H54 (cell line): ENCODE measurements at places on chromosomes 3 and 15.

DNA sequence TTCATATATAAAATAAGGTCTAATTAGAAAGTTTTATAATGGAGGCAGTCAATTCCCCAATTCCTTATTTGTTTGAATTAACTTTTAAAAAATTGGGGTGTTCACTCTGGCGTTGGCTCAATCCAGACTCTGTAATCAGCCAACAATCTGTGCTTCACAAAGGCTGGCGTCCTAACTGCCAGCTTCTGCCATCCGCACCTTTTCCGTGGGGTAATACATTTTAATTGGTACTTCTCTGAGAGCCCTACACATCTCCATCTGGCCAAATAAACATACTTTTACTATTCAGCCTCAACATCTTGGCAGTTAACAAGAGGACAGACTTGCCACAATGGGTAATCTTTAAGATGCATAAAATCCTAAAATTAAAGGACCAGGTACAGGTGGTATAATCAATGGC is 125.2 kb upstream of the CCNL1 start:
- no peak for DNase-seq

GRCh38 chr3:100113723-100114412 is 433 bp downstream of the FILIP1L start:
- no peak for DNase-seq

GRCh38 chr15:73956743-73957135 is 30.5 kb downstream of the LOXL1 start:
- DNase-seq = peak; percentile 47

DNA sequence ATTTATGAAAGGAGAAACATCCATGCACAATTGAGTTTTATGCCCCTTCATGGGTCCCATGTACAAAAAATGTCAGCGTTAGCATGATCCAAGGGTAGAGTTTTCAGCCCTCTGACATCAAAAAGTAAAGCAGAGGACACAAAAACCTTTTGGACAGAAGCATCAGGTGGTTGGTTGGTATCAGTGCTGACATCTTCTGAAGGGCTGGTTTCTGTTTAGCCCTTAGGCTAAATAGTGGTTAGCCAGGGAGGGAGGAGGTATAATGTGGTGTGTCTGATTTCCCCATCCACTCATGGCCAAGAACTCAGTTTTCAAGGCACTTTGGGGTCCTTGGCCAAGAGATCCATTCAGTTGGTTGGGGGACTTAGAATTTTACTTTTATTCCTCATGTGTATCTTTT is 16.5 kb downstream of the CCDC66 start:
- no peak for DNase-seq

GRCh38 chr3:31911643-31912042 is 69.4 kb downstream of the OSBPL10 start:
- DNase-seq = no peak

- DNase-seq = no peak
These were observed 79.7 kb downstream of the HHLA2 start for GRCh38 chr3:108376026-108376425.

GRCh38 chr15:70701891-70702568 is 61.3 kb downstream of the UACA start:
- DNase-seq = no peak

DNA sequence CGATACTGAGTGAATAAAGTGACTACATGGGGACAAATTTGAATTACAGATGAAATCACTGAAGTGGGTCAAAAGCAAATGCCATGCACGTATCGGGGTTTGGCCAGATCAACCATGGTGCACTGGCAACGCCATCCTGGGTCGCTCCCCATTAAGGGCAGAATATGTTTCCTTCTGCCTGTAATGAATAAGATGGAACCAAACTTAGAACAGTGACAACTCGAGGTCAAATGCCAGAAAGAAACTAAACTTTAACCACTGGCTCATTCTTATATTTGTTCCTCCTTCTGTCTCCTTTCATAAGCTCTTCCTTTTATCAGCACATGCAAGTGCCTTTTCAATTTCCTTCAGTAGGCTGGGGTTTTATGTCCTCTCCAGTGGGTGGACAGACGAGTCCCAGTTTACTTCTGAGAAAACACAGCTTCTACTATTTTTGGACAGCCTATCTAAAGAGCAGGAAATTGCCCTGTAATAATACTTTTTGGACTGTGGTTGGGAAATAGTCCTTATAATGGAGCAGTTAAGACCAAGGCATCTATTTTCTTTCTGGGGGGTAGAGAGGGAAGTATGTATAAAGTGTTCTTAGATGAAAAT is 61.4 kb downstream of the WHAMM start:
- DNase-seq = no peak

DNA sequence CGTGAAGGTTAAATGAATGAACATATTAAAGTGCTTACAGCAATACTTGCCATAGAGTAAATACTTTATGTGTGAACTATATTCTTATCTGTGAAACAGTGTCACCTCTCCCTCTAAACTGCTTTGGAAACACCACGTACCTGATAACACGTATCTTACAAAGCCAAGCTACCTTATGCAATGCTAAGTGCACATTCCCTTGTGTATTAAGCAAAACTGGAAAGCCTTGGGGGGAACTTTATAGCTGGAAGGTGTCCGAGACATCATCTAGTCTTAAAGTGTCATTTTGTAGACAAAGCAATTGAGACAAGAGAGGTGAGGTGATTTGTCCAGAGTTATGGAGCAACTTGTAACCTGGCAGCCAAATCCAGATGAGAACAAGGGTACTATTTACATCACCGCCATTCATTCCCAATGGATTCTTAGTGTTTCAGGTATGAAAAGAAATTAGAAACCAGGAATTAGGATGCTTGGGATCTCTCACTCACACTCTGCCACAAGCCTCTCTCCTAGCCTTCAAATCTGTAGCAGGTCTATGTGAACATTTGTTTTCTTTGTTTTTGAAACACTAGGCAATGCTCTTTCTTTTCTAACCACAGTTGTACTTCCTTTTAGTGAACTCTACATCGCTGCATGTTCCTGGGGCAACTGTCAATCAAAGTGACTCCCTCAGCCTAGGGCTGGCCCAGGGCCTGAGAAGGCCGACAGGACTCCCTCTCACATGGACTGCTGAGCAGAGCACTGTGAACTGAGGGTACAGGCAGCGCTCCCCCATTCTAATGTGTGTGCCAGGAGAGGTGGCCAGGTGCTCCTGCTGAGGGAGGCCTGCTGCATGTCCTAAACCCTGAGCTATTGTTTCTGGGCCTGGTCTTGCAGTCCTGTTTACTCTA is 13.9 kb upstream of the MGLL start:
- no peak for DNase-seq

GRCh38 chr15:101827257-101827656 is 15.3 kb downstream of the OR4F15 start:
- DNase-seq = no peak

DNA sequence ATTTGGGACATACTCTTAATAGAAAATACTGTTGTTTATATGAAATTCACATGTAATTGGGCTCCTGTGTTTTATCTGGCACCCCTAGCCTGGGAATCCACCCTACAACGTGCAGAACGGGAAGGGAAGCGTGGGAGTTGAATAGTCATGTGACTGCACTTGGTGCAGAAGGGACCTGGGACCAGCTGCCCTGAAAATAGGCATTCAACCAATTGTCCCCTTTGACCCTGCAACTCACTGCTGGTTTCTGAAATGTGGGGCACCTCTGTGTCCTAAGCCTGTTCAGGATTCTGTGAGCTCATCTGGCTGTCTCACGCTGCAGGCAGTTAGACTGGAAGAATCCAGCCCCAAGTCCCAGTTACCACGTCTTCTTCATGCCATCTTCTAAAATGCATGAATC is 79.7 kb downstream of the CACNA2D3 start:
- no peak for DNase-seq

DNA sequence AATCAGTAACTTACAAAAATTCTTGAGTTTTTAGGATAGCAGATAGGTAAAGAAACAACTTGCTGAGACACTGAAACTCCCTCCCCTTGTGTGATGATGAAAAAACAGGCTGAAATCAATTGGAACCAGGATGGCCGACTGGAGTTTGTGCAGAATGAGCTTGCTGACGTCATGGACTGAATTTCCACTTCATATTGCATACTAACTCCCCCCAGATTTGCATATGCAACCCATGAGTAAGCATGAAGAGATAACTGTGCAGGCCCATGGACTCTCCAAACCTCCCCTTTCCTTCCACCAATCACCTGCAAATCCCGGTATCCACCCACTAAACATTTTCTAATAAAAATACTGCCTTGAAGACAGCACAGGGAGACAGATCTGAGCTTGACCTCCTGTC is 82.0 kb upstream of the SCN5A start:
- DNase-seq = no peak

GRCh38 chr3:127002195-127003174 is 19.6 kb downstream of the PLXNA1 start:
- peak; percentile 98 for DNase-seq

GRCh38 chr3:43028678-43029490 is 49.8 kb downstream of the GASK1A start:
- DNase-seq = no peak

GRCh38 chr3:88117683-88118082 is 32.1 kb upstream of the C3orf38 start:
- DNase-seq = no peak

GRCh38 chr3:159994182-159994581 is 5.5 kb downstream of the IL12A start:
- no peak for DNase-seq

GRCh38 chr3:12898965-12899755 is 57.8 kb upstream of the RPL32 start:
- no peak for DNase-seq

- no peak for DNase-seq
These were observed 209.5 kb downstream of the DTWD1 start for GRCh38 chr15:49830391-49830790.

- no peak for DNase-seq
These were observed 601.0 kb downstream of the MECOM start for GRCh38 chr3:169062501-169062900.

- no peak for DNase-seq
These were observed 138.8 kb upstream of the TNIK start for GRCh38 chr3:171598990-171599389.
